Tongue (tissue), 3 donors: ENCODE measurements at places on chromosomes 6 and 20. TPM values are rescaled to one million over a fixed set of nuclear protein-coding genes. Genes with fewer than 3 reads are reported as not detected.

GRCh38 chr6:83883240-83883639 lies 23.8 kb downstream of the CYB5R4 start:
- DNase-seq = no peak

- no peak for DNase-seq
Observed at GRCh38 chr6:119346936-119347335, 2.6 kb downstream of the MAN1A1 start.

GRCh38 chr6:167953551-167953950 lies 43.9 kb upstream of the KIF25 start:
- DNase-seq = no peak

DNA sequence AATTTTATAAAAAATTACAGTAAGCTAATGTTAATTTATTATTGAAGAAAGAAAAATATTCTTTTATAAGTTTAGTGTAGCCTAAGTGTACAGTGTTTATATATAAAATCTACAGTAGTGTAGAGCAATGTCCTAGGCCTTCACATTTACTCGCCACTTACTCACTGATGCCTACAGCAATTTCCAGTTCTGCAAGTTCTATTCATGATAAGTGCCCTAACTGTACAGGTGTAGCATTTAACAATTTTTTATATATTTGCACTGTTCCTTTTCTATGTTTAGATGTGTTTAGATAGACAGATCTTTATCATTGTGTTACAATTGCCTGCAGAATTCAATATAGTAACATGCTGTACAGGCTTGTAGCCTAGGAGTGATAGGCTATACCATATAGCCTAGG lies 80.1 kb upstream of the HDAC2 start:
- DNase-seq = no peak

GRCh38 chr6:168050881-168051586 lies 28.0 kb downstream of the FRMD1 start:
- DNase-seq = peak; percentile 40

The LRFN2 gene
- 0.72 TPM for total RNA-seq

The GCM1 gene
- not detected for total RNA-seq

The ARG1 gene
- 0.92 TPM for total RNA-seq
